Fibroblast of villous mesenchyme (primary cell): ENCODE measurements at places on chromosomes 12 and 14. TPM values are rescaled to one million over a fixed set of nuclear protein-coding genes. Genes with fewer than 3 reads are reported as not detected.
A peak's percentile ranks its signal among the peaks of the same experiment; 100 is the strongest.

ACRBP gene
- total RNA-seq, result 0.64 TPM in 1 of 2 replicates, not detected in the other

KCNC2 gene
- 0.43 TPM in 1 of 2 replicates, not detected in the other for total RNA-seq

CELA1 gene
- not detected in 2 replicates for total RNA-seq

SUPT16H gene
- total RNA-seq, result 65.7 and 87.7 TPM in 2 replicates

RBP5 gene
- not detected in 2 replicates for total RNA-seq

GALNT8 gene
- under 0.01 TPM in 2 replicates for total RNA-seq

FGD6 gene
- 11.9 and 18.1 TPM in 2 replicates for total RNA-seq

TEX22 gene
- under 0.01 and 0.32 TPM in 2 replicates for total RNA-seq

DNA sequence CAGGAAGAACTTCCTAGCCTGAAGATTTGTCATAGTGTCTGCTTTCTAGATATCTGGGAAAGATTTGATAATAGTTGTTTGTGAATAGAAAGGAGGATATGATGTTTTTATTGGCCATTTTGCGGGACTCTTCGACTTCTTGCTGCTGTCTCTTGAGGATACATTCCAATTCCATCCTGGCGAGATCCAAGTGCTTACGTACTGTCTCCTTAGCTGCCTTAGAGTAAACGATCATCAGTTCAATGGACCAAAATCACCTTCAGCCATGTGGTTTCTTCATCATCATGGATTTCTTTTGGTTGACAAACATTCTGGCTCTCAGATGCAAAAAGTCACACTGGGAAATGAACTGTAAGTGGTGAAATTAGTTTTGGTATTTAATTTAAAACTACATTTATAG, 82.7 kb upstream of the SCN8A start:
- DNase-seq, result no peak

GRCh38 chr12:668090-668481, 4.8 kb upstream of the NINJ2 start:
- DNase-seq, result no peak

DNA sequence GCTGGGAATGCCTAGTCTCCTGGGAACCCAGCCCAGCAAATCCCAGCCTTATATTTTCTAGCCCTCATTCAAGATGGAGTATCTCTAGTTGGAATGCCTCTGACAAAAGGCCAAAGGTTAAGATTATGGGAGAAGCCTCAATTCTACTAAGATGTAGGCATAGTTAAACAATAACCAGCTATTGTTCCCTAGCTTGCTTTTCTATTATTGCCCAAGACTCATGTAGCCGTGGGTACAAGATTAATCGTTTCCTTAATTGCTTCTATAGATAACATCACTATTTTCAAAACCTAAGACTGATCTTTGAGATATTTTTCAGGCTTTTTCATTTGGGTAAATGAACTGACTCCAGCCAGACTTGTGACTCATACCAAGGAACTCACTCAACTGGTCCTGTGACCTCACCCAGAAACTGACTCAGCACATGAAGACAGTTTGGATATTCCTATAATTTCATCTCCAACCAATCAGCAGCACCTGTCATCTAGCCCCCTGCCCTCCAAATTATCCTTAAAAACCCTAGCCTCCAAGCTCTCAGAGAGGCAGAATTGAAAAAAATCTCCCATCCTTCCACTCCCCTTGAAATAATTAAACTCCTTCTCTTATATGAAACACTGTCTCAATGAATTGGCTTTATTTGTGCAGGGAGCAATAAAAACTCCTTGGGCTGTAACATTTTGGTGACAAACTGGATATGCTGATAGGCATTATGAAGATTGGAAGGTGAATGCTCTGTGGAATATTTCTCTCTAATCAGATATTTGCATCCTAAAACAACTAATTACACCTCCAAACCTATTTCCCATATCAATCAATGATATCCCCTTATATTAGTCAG, 589.0 kb downstream of the C12orf50 start:
- peak; percentile 77 for DNase-seq

DNA sequence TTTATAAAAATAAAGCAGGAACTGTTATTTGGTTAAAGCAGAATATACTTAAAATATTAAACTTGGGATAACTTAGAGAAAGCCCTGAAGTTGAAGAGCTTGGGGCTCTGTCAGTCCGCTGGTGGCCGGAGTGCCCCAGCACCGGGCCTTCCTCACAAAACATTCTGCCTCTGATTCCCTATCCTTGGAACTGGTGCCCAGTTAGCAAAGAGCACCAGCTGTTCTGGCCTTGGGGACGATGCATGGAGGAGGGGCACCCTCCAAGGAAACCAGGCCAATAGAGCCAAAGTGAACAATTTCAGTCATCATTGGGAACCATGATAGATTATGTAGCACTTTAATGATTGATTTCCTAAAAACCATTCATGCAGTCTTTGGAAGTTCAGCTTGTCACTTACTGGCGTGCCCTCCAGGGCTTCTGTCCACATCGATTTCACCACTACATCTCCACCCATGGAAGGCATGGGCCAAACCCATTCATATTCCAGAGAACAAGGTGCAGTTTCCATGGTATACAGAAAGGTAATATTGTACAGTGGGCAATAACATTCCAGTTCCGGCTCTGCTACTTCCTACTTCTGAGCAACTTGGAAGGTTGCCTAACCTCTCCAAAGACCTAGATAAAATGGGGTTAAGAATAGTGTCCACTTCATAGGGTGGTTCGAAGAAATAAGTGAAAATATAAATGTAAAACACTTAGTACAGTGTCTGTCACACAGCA, 145.9 kb downstream of the ETV6 start:
- no peak for DNase-seq

DNA sequence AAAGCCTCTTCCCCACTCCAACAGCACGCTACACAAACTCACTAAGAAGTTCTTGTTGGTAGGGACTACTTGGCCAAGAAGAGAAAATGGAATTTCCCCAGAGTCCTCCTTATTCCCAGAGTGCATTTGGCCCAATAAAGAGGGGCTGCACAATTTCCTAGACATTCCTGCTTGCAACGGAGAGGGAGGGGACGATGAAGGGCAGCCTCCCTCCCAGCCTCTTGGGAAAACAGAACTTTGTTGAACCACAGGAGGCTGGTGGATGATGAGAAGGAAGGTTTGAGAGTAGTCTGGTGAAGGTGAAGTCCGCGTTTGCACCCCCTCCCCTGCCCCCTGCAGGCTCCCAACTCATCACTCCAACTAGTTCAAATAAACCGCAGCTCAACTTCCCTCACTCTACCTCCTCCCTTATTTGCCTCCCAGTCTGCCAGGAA, 19.1 kb upstream of the TBX3 start:
- DNase-seq, result no peak

DNA sequence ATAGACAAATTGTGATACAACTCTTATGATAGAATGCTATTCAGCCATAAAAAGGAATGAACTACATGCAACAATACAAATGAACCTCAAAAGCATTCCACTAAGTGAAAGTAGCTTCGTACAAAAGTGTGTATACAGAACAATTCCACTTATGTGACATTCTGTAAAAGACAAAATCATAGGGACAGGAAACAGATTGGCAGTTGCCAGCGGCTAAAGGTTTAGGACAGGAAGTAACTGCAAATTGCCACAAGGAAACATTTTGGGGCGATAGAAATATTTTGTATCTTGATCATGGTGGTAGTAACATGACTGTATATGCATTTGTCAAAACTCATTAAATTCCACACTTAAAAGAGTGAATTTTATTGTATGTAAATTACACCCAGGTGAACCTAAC, 113.4 kb downstream of the CAPZA3 start:
- no peak for DNase-seq

- peak; percentile 82 for DNase-seq
Observed at GRCh38 chr14:75837151-75837787, 144.5 kb downstream of the TGFB3 start.

GRCh38 chr12:47268501-47269454, 189.0 kb upstream of the AMIGO2 start:
- no peak for DNase-seq

DNA sequence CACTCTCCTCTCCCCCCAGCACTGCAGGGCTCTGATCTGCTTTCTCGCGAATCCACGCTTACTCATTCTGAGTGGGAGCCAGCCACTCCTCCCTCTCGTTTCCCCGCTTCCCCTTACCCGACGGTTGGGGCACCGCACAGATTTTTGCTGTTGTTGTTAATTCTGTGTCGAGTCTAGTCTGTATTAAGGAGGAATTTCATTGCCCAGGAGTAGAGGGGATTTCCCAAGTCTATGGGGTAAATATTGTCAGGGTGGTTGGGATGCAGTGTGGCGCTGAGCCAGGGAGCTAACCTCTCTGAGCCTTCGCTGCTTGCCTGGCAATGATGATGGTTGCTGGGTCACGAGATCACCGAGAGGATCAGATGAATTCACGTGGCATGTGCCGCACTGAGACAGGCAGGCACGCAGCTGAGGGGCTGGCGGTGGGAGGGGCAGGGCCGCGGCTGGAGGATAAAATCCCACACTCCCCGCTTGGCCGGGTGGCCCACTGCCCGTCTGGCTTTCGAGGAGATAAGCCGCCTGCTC, 18.5 kb downstream of the NCOR2 start:
- DNase-seq, result peak; percentile 97

DNA sequence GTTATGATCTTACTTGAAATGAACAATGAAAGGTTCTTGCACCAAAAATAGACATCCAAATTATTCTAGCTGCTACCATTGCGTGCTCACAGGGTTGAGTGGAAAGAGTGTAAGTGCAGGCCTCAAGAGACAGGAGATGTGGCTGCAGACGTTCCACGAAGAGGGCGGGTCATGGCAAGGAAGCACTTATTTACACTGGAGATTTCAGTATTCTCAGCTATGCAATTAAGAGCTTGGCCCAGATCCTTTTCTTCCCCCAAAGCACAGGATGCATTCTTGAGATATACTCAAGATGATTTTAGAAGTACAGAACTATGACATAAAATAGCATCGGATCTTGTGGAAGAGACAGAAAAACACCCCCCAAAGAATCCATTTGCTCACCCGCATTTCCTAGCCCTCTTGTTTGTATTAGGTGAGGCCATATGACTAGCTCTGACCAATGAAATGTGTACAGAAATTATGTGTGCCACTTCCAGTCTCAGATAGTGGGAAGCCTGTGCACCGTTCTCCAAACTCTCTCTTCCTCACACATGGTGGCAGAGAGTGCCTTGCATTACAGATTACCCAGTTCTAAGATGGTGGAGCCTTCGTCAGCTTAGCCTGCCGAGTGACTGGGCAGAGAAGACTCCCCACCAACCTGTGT, 261.4 kb downstream of the TTC8 start:
- no peak for DNase-seq

DNA sequence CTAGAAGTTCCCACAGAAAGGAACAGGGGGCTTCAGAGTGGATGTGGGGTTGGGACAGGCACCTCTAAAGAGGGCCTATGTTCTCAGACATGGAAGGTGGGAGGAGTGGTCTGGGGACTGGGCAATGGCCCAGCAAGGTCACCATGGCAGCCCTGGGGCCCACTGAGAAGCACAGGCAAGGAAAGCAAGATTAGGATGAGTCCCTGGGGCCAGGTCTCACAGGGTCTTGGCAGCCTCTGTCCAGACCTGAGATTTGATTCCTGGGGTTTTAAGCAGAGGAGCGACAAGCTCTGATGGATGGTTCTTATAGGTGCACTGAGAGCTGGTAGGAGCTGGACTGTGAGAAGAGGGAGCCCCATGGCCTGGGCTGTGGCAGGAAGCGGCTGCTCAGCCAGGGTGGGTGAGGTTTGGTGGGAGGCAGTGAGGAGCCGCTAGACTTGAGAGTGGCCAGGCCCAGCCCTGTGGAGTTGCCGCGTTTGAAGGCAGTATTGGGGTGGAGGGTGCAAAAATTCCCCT, 44.0 kb downstream of the DLK1 start:
- DNase-seq, result no peak

DNA sequence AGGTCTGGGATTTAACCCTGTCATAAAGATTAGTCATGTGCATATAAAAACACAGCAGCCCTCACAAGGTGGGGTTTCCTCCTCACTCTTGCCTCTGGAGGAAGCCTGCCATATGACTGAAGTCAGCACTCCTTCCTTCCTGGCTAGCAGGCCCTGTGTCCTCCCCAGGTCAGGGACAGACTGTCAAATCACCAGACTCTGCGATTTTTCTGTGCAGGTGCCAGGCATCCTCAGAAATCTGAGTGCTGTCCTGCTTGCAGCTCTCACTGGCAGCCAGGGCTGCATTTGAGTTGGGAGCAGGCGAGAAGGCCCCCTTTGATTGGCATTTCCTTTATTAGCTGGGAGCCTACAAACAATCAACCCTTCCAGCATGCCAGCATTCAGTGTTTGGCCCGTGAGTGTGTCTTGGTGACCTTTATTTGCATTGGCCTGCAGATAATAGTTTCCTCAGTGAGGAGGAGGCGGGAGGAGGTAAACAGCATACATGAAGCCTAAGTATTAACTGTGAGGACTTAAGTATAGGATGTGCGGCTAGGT, 183.8 kb upstream of the ARHGAP5 start:
- peak; percentile 21 for DNase-seq
